ENCODE measurements at places on chromosomes 4 and X.
A peak's percentile ranks its signal among the peaks of the same experiment; 100 is the strongest.

GRCh38 chr4:139692309-139693012 is 26.8 kb downstream of the MGST2 start:
- DNase-seq = no peak

- DNase-seq = no peak
Observed at GRCh38 chr4:123064390-123064789, 142.0 kb upstream of the NUDT6 start.

GRCh38 chr4:111453216-111453615 is 692.0 kb upstream of the FAM241A start:
- no peak for DNase-seq

DNA sequence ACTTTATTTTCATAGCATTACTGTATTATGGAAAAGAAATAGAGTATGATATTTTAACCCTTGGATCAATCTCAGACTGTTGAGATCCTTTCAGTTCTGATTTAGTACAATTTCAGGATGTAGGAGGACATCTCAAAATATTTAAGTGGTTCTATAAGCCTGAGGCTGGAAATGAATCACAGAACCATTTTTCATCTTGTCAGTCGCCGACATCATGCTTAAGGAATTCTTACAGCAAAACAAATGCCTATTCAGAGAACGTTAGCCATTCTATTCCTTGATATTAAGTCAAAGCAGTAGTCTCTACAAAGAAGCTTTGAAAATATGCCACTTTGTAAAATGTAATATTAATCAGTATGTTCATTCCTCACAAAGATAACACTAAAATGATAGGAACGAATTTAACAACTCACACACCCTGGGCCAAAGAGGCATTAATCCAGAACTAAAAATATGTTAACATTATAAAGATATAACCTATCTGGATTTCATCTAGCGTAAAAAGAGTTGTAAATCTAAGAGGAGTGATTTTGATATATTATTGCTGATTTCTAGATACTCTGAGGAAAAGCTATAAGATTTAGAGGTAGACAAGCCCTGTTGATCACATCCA is 152.0 kb downstream of the GASK1B start:
- no peak for DNase-seq

DNA sequence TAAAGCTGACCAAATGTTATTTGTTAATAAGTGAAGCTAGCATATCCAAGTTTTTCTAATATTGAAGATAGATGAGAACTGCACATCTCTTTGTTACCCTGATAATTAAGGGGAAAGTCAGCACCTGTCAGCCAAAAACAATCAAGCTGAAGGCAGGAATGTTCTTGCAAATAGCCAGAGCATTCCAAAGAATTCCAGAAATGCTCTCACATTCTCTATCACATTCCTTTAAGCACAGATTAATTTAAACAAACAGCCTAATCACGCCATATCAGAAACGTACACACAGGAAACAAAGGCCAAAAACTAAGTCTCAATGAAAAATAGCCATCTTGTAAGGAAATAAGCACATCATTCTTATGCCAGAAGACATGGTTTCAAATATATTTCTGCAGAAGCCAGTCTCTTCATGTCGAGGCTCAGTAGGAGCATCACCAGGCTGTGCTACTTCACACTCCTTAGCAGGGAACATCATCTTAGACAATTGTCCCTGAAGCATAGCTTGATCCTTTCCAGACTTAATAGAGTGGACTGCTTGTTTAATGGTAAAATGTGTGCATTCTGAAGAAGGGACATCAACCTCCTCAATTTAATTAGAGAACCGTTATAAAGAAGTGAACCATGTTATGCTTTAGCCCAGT is 252.9 kb upstream of the TTC29 start:
- no peak for DNase-seq

- peak; percentile 5 for DNase-seq
Observed at GRCh38 chrX:152600853-152601633, 36.7 kb upstream of the GABRQ start.

- no peak for DNase-seq
Observed at GRCh38 chr4:78552389-78553042, 946 bp downstream of the ANXA3 start.

GRCh38 chr4:110798687-110799086 is 175.8 kb upstream of the PITX2 start:
- no peak for DNase-seq

DNA sequence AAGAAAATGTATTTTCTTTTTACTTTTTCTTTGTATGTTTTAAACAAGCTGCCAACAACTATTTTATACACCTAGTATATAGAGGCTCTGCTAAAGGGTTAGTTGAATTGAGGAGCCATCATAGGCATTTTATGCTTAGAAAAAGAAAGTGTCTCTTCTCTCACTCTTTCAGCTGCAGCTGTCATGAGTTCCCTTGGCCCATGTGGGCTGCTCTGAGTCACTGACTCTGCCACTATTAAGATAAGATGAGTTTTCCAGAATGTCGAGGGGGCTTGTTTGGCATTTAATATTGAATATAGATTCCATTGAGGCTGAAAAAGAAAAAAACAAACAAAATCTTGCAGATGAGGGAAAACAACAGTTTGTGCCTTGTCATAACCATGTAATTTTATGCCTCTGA is 126.0 kb upstream of the PAQR3 start:
- no peak for DNase-seq

DNA sequence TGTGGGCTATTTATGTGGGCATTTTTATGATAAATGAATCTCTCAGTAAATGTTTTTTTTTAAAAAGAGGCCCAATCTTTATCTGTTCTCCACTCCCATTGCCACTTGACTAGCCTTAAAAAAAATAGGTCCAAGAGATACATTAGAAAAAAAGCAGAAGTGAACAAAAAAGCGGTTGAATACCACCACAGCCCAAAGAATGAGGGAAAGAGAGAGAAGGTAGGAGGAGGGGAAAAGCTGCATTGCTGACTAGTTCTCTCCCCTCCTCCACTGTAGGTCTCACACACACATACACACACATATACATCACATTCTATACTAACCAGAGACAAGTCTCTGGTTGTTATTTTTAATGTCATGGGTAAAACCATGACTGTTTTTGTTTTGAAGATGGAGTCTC is 95.8 kb upstream of the IL13RA1 start:
- DNase-seq = no peak

GRCh38 chrX:2434270-2435163 is 66.3 kb downstream of the DHRSX start:
- no peak for DNase-seq

GRCh38 chrX:40644821-40645358 is 2.5 kb downstream of the CXorf38 start:
- DNase-seq = no peak

DNA sequence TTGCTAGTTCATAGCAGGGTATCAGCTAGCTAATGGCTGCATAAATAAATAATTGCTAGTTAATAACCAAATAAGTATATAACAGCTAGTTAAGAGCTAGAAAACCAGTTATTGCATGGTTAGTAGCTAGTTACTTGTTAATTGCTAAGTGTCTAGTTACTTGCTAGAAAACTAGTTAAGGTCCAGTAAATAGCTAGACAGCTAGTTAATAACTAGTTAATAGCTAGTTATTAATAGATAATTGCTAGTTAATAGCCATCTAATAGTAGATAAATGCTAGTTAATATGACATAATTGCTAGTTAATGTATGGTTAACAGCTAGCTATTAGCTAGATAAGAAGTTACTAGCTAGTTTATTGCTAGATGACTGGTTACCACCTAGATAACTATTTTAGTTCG is 629.9 kb upstream of the CT83 start:
- DNase-seq = no peak

GRCh38 chr4:110667670-110668069 is 44.8 kb upstream of the PITX2 start:
- no peak for DNase-seq

- no peak for DNase-seq
Observed at GRCh38 chrX:101415180-101416145, 7.4 kb downstream of the HNRNPH2 start.

DNA sequence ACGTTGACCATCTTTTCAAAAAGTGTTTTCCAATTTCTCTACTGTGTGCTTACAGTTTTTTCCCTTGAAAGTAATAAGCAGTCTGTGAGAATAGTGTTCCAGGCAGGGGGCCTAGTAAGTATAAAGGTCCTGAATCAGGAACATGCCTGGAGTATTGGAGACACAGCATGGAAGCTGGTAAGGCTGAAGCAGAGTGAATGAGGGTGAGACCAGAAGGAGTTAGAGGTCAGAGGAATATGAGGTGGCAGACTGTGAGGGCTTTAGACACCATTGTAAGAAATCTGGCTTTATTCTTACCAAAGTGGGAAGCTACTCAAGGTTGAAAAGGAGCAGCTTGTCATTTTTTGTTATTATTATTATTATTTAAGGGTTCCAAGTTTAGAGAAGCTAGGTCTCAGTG is 107.4 kb downstream of the CT47B1 start:
- no peak for DNase-seq

GRCh38 chrX:53073115-53073586 is 9.0 kb upstream of the TSPYL2 start:
- no peak for DNase-seq

- DNase-seq = no peak
Observed at GRCh38 chr4:62096881-62097280, 896.8 kb downstream of the ADGRL3 start.

GRCh38 chr4:90537491-90537890 is 410.3 kb downstream of the CCSER1 start:
- DNase-seq = no peak

GRCh38 chr4:183347566-183347965 is 25.3 kb upstream of the CLDN24 start:
- DNase-seq = no peak

GRCh38 chr4:182228991-182229577 is 14.1 kb upstream of the TENM3 start:
- no peak for DNase-seq

DNA sequence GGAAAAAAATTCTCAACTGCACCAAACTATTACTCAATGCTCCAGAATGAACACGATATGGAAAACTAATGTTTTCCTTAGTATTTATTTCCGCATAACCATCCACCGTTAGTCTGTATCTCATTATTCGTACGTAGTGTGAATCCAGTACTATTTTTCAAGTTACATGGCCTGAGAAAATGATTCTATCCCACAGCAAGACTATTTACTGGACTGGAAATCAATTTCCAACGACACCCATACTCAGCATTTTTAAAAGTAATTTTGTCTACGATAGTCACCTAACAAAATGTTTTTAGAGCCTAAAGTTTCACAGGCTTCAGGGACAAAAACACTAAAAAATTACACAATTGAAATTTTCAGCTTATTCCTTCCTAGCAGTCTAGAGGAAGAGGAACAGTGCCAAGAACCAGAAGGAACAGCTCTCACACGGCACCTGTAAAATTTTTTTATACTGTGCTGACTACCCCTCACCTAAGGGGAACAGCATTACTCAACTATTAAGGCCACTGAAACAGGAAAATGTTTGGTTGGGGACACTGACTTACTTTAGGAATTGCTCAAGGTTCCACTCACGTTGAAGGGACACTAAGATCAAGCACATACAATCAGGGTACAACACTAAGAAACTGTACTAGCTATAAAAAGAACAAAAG is 9.6 kb downstream of the UBE2D3 start:
- DNase-seq = no peak

DNA sequence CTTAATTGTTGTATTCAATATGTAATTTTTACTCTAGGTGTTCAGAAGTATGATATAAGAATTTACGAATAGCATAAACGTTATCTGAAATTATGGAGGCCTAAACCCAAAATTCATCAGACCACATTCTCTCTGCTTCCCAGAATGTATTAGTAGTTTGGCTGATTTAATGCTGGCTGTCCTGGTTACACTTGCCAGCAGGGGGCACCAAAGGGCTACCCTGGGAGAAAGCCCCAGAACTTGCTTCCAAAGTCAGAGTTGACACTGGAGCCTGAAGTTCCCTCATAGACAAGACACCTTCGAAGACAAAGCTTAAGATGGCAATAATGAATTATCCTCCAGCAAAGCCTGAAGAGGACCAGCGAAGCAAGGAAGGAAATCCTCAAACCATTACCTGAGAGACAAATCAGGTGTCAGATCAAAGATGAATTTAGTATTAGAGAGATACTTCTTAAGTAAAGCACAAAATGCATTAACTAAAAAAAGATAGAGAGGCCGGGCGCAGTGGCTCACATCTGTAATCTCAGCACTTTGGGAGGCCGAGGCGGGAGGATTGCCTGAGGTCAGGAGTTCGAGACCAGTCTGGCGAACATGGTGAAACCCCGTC is 11.3 kb upstream of the ANOS1 start:
- no peak for DNase-seq

GRCh38 chr4:184668096-184668495 is 18.6 kb downstream of the PRIMPOL start:
- DNase-seq = no peak

DNA sequence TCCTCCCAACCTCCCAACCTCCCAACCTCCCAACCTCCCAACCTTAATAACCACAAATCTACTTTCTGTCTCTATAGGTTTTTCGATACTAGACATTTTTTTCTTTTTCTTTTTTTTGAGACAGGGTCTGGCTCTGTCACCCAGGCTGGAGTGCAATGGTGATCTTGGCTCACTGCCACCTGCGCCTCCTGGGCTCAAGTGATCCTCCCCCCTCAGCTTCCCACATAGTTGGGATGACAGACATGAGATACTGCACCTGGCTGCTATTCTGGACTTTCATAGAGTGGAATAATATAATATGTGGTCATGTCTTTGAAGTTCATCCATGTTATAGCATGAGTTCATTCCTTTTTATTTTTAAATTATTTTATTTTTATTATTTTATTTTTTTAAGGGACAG is 39.5 kb upstream of the ZFX start:
- no peak for DNase-seq

- no peak for DNase-seq
Observed at GRCh38 chr4:74314329-74314728, 6.1 kb downstream of the EPGN start.

DNA sequence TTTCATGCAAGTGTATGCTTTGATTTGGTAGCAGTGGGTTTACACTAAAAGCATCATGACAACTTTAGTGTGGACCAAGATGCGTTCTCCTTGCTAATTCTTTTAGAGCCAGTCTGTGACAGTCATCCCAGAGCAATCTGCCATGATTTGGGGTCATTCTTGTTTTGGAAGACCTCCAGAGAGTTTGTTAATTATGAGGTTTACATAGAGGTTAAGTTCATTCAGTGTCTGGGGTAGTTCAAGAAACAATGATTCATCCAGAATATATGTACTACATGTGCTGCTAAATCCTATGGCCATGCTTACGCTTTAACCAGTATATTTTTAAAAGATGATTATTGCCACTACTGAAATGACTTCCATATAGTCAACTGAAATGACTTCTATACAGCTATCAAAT is 328.5 kb upstream of the AGA start:
- DNase-seq = no peak

DNA sequence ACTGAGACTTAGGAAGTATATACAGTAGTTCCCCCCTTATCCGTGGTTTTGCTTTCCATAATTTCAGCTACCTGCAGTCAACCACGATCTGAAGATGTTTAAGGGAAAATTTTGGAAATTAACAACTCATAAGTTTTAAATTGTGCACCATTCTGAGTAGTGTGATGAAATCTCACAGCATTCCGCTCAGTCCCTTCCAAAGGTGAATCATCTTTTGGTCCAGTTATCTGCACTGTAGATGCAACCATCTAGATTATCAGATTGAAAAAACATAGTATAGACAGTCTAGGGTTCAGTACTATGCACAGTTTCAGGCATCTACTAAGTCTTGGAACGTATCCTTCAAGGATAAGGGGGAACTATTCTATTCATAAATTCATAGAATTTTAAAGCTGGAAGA is 109.0 kb downstream of the ANXA3 start:
- DNase-seq = no peak

GRCh38 chrX:96382018-96382417 is 302.6 kb upstream of the DIAPH2 start:
- DNase-seq = no peak

Measured in NCI-H1417 treated with DMSO at 0.1 percent for 48 hours (cell line).